Fibroblast of skin of back (primary cell): ENCODE measurements at places on chromosomes 5 and 9.
A peak's percentile ranks its signal among the peaks of the same experiment; 100 is the strongest.

DNA sequence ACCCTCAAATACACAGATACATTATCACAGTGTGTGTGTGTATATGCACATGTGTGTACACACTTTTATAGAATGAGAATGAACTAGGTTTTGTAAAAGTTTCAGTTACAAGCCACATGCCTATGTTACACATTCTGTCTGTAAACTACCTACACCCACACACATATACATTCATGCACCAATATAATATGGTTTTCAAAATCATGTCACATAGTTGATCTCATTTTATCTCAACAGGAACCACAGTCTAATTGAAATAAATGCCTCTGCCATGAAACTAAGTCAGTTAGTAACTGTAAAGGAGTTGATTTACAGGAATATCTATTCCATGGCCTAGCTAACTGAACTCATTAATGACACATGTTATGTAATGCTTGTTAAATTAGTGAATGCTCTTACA, 646.6 kb downstream of the PDE4D start:
- no peak for DNase-seq

DNA sequence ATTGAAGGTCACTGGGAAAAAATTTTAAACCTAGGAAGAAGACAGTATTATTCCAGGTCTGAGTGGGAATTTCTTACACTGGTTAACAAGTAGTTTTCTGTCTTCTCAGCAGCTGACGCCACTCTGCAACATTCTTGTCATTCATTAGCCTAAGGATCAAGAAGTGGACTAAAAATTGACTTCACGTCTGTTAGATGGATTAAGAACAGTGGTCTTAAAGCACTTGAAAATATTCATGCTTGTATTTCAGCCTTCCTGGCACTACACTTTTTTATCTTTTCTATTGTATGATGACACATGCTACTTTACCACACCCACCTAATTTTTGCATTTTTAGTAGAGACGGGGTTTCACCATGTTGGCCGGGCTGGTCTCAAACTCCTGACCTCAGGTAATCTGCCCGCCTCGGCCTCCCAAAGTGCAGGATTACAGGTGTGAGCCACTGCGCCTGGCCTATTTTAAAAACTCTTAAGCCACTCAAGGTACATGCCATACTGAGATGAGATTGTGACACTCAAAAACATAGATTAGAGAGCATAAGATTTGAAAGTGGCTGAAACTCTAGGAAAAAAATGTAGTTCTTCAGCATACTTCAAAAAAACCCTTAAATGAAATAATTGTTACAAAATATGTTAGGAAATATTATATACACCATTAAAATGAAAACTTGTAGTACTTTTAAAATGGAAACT, 8.4 kb downstream of the MATR3 start:
- DNase-seq: no peak

GRCh38 chr9:1077616-1078015, 27.5 kb downstream of the DMRT2 start:
- no peak for DNase-seq

DNA sequence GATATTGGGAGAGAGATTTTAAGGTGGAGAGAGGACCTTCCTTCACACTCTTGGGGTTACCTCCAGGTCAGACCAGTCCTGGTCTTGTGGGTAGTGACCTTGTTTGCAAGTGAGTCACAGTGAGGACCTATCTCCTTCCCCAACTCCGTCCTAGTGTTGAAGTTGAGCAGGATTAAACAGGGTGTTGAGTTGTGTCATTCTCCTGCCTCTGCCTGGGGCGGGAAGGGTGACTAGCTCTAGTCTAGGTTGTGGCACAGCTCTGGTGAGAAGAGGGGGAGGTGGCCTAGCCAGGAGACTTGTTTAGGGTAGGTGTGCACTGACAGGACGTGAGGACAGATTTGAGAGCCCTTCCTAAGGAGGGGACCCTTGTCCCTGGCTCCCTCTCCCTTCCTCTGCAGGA, 119.6 kb upstream of the PITX1 start:
- no peak for DNase-seq

DNA sequence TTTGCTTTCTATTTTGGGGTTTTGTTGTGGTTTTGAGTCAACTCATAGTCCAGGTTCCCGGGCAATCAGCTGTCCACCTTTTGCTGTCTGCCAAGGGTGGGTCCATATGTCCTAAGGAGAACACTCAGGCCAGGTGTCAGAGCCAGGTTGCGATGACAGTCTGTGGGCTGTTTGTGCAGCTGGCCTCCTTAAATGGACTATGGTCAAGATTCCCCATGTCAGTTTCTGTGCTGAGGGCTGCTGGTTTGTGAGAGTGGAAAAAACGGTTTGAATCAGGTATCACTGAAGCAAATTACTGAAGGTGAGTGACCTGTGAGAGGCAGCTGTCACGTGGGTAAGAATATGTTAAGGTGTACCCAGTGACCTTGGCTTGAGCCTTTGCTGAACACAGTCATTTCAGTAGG, 33.0 kb downstream of the SNX30 start:
- no peak for DNase-seq

DNA sequence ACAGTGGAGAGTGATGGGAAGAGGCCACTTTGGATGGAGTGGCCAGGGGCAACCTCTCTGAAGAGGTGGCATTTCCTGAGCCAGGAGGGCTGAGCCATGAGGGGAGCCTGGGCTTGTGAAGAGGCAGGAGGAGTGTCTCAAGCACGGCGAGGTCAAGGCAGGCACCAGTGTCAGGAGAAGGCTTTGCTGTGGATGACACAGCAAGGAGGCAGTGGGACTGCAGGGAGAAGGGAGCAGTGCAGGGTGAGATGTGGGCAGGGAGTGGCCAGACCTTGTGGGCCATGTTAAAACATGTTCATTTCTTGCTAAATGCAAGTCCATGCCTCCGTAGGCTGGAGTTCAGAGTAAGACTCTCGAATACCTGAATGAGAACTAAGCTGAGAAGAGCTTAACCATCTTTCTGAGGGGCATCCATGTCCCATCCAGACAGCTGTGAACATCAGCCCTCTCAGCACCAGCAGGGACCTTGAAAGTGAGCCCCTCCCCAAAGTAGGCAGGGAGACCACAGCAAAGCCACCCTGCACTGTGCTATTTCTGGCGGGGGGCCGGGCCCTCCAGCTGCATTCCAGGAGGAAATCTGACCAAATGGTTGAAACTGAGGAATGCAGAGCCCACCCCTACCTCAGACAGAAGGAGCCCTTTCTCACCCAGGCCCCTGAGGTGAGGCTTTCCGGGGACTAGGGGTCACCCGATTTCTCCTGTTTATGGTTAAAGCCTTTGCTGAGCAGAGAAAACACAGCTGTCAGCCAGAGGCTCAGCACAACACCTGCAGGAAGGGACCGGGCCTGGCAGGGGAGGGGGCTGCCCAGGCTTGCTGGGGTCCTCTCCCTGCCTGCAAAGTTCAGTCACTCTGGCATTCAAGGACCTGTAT, 16.1 kb upstream of the ARSI start:
- DNase-seq: no peak

- peak; percentile 93 for DNase-seq
Observed at GRCh38 chr9:119004618-119004990, 364.6 kb downstream of the BRINP1 start.

- peak; percentile 31 for DNase-seq
Observed at GRCh38 chr5:180865981-180866695, 5.1 kb upstream of the ZFP62 start.

DNA sequence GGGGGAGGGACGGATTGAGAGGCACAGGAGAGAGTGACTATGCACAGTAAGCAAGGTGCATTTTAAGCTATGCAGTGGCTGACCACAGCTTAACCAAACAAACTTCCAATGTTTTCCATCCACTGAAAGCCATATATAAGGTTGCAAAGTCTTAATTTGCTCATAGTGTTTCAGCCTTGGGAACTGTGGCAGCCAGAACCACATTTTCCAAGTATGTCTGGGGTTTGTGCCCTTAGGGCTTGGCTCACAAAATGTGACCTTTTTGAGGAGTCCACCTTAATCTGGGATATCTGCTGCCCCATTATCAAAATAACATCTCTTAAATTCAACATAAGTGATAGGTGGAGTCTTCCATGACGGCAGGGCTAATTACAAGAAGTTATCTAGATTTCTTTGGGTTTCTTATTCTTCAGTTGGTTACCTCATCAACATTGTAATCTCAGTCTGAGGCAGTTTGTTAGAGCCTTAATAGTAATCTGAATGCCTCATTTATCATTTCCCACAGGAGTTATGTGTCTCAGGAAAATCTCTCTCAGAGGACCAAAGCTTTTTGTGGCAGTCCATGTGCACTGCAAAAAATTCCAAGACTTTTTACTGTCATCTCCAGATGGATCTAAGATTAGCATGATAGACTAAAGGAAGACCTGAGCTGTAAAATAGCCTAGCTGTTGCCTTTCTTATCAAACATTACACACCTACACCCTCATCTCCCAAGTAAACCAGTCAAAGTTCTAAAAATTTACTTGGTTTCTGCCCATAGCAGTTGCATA, 15.2 kb upstream of the UBQLN1 start:
- DNase-seq: no peak

- DNase-seq: no peak
Observed at GRCh38 chr9:105295986-105296385, 51.5 kb downstream of the SLC44A1 start.

- no peak for DNase-seq
Observed at GRCh38 chr5:120007598-120007997, 378.2 kb downstream of the FAM170A start.

- peak; percentile 77 for DNase-seq
Observed at GRCh38 chr5:81268521-81269196, 32.7 kb upstream of the ZCCHC9 start.

GRCh38 chr5:108760512-108760911, 12.8 kb downstream of the FER start:
- DNase-seq: no peak

- peak; percentile 31 for DNase-seq
Observed at GRCh38 chr9:137828527-137829259, 48.9 kb upstream of the CACNA1B start.

DNA sequence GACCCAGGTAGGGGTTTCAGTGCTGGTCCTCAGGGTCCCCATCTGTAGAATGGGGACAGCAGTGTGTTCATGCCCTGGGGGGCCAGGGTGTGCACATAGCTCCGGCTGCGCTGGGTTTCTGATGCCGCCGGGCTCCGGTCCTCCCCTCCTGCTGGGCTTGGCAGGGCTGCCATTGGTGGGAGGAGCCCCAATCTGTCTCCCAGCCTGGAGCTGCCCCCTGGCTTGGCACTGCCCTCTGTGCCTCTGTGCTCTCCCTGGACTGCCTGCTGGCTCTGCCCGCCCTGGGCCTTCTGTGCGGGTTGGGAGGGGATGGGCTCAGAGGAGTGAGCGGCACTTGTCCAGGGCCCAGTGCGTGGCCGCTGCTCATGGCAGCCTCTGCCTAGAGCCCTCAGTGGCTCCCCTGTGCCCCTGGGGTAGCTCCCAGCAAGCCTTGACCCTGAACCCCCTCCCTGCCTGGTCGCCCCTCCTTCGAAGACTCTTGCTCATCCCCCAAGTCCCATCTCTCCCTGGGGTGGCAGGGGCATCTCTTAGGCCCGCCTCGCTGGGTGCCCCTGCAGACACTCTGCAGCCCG, 35.7 kb downstream of the RXRA start:
- no peak for DNase-seq

DNA sequence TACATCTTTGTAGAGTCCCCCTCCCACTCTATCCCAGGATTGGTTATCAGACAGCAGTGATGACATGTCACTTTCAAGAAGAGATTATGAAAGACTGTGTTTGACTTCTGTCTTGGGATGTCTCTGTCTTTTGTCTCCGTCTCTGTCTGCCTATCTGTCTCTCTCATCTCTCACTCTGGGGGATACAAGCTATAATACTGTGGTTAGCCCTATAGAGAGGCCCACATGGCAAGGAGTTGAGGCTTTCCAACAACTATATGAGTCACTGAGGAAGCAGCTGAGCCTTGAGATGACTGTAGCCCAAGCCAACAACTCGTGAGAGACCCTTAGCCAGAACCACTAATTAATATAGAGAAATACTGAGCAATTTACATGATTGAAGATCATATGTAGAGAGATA, 284.8 kb downstream of the PDE4D start:
- DNase-seq: peak; percentile 68

GRCh38 chr9:116312221-116312620, 158.6 kb downstream of the PAPPA start:
- DNase-seq: no peak

DNA sequence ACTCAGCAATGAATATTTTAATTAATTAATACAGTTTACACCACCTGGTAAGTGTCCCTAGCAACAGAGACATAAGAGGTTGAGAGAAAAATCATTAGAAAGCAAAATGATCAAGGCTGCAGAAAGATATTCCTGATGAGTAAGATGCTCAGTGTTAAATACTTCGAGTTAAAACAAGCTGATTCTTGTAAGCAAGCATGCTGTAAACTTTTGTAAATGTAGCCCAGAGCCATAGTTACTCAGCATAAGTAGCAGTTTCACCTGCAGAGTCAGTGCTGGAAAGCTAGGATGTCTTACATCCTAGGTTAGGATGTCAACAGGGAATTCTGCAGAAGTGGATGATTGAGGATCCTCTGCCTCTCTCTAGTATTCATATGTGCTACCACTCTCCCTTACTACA, 4.2 kb downstream of the PRKACG start:
- no peak for DNase-seq

GRCh38 chr9:113397203-113397631, 3.9 kb downstream of the ALAD start:
- no peak for DNase-seq

- DNase-seq: peak; percentile 53
Observed at GRCh38 chr5:93307557-93307956, 273.5 kb downstream of the NR2F1-AS1 start.

- peak; percentile 90 for DNase-seq
Observed at GRCh38 chr9:86660146-86660943, 287.0 kb downstream of the GAS1 start.

GRCh38 chr5:143248822-143249579, 154.5 kb downstream of the NR3C1 start:
- DNase-seq: peak; percentile 81

- DNase-seq: peak; percentile 9
Observed at GRCh38 chr9:38228331-38229103, 159.5 kb upstream of the SHB start.

DNA sequence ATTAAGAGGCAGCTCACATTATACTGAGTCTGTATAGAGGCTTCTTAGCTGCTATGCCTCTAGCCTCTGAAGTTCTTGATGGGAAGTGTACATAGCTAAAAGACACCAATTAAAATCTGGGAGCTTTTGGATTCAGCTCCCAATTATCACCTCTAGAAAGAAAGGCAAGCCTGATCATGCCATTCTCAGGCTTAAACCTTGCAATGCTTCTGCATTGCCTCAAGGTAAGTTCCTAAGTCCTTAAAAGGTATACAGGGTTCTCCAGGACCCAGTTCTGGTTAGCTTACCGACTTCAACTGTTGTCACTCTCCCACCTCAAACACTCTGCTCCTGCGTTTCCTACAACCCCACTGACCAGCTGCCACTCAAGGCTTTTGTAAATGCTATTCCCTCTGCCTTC, 17.5 kb upstream of the CCL28 start:
- DNase-seq: no peak
